ENCODE measurements at places on chromosomes 11 and 22. TPM values are rescaled to one million over a fixed set of nuclear protein-coding genes. Genes with fewer than 3 reads are reported as not detected.

DNA sequence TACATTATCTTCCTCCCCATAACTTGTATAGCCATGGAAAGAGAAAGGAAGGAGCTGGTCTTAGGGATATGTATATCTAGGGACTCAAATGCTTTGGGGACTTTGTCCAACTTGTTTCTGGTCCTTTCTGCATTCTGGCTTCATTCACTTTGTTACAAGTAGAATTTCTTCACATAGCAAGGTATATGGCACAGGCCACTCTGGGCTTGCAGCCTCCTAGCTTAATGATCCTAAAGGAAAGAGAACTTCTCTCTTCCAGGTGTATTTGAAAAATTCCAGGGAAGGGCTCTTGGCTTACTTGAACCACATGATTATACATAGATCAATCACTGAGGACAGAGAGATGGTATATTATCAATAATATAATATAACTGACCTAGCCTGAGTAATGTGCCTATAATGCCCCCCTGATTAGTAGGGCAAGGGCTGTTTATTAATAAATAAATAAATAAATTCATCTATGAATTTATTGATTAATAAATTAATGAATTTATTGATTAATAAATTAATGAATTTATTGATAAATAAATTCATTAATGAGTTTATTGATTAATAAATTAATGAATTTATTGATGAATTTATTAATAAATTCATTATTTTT lies 48.2 kb upstream of the CEP295 start:
- no peak for DNase-seq

GRCh38 chr22:40855979-40856512 lies 393 bp downstream of the ST13 start:
- peak; percentile 63 for DNase-seq

DNA sequence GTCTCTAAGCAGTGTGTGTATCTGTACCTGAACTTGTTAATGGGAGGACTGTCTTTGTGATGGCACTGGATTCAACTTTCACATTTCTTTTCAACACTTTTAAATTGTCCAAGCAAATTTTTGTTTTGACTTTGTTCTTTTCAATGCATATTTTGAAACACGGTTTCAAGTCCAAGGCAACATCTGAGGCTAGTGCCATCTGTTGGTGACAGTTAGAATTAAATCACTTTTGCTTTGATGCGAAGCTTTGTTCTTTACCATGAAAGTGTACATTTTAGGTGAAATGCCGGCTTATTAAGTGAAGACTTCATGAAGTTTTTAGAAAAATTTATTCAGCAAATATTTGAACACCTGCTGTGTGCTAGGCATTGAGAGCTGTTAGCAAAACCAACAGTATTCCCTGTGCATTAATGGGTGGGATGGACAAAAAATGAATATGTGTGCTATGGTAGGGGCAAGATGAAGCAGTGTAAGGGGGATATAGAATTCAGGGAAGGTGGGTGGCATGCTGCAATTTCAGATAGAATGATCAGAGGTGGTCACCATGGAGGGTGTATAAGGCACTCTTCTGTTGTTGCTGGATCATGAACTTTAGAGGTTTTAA lies 70.2 kb downstream of the DDX10 start:
- no peak for DNase-seq

Gene MUC5AC
- polyA plus RNA-seq: 0.37 TPM

Data from large intestine (tissue), 12 donors.